ENCODE measurements at places on chromosomes 5 and 9.
A peak's percentile ranks its signal among the peaks of the same experiment; 100 is the strongest.

GRCh38 chr9:92911511-92912475, 34.0 kb upstream of the ZNF484 start:
- DNase-seq: no peak

- no peak for DNase-seq
These were observed 53.6 kb upstream of the GABRB2 start for GRCh38 chr5:161600156-161600555.

DNA sequence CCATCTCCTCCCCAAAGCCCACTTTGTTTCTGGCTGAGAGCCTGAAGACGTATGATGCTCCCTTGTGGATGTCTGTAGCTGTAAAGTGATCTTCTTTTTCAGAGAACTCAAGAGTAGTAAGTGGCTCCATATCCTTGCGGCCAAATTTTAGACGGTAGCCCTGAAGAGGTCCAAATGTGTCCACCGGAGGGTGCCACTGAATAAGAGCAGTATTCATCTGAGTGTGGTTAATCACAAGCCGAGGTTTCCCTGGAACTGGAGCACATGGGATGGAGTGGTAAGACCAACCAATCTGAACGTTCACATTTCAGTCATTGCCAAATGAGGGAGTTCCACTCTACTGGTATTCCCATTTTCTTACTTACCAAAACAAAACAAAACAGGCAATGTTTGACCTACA, 686.5 kb upstream of the DMAC1 start:
- no peak for DNase-seq

DNA sequence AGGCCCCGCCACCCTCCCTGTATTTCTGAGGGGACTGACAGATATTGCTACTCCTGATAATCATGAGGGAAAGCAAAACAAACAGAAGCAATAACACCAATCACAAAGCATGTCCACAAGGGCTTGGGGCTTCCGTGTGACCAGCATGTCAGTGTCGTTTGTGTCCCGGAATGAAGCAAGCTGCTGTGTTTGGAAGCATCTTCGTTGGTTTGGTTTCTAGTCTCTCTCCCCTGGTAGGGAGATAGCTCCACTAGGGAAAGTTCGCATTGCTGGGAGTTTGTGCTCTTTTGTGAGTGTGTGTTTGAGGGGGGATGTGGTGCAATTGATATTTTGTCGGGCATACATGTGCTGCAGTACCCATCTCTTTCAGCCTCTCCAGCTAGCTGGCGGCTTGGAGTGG, 1.4 kb downstream of the GRIA1 start:
- no peak for DNase-seq

GRCh38 chr5:177964471-177964870, 31.6 kb downstream of the PROP1 start:
- no peak for DNase-seq

DNA sequence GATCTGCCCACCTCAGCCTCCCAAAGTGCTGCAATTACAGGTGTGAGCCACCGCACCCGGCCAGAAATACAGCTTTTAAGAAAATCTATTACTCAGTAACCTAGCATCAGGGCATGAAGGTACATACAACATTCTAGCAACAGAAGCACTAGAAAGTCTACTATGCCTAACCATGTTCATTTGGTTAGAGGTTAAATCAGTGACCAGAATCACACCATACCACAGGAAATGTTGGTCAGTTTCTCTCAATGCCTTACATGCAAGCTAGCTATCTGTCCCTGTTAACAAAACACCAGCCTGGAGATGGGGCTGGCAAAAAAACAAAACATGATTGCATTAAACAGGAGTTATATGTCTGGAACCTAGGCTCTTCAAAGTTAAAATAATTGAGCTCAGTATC, 104.1 kb downstream of the STRBP start:
- no peak for DNase-seq

- DNase-seq: no peak
These were observed 290.1 kb downstream of the ZSWIM6 start for GRCh38 chr5:61622156-61622555.

DNA sequence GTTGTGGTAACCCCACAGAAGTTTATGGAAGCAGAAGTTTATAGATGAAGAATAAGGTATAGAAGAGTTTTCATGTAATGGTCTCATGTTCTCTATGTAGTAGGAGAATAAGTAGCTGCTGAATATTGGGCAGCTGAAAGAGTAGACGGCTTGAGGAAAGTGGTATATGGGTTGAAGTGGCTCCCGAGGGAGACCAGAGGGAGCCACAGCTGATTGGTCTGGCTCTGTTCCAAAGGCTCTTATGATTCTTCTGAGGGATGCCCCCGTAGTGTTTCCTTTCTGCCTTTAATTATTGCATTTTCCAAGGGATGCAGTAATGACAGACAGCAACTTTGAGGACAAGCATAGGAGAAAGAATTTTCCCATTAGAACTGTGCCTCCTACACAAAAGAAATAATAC, 30.1 kb upstream of the TENT2 start:
- no peak for DNase-seq

DNA sequence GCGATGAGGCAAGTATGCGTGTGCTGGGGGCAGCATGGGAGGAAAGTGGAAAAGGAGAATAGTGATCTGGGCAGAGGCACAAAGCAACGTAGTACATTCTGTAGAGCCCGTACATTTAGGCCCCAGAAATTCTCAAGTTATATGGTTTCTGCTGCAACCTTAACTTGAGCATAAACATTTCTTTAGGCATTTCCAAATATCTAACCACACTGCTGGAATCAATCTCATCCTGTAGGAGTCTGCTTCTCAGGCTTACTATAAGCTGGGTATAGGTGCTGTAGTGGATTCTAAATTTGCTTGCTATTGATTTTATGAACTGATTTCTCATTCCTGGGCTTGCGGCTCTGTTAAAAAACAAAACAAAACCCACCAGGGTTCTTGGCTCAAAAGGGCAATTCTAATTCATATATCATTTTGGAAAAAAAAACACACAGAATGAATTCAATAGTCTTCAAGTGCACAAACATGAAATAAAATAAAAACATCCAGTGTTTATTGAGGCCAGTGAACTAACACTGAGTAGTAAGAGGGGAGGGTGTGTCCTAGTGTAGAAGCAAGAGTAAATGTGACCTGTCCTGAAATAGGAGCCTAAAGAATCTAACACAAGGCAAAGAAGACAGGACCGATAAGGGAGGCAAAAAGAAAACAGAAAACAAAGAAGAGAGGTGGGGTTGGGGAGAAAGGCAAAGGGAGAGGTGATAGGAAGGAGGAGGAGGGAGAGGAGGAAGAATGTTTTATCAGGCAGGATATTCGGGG, 145.5 kb upstream of the LHFPL2 start:
- DNase-seq: no peak

GRCh38 chr5:75491621-75492020, 19.8 kb downstream of the CERT1 start:
- DNase-seq: no peak

GRCh38 chr9:128034821-128035652, 32.1 kb downstream of the NAIF1 start:
- DNase-seq: no peak

DNA sequence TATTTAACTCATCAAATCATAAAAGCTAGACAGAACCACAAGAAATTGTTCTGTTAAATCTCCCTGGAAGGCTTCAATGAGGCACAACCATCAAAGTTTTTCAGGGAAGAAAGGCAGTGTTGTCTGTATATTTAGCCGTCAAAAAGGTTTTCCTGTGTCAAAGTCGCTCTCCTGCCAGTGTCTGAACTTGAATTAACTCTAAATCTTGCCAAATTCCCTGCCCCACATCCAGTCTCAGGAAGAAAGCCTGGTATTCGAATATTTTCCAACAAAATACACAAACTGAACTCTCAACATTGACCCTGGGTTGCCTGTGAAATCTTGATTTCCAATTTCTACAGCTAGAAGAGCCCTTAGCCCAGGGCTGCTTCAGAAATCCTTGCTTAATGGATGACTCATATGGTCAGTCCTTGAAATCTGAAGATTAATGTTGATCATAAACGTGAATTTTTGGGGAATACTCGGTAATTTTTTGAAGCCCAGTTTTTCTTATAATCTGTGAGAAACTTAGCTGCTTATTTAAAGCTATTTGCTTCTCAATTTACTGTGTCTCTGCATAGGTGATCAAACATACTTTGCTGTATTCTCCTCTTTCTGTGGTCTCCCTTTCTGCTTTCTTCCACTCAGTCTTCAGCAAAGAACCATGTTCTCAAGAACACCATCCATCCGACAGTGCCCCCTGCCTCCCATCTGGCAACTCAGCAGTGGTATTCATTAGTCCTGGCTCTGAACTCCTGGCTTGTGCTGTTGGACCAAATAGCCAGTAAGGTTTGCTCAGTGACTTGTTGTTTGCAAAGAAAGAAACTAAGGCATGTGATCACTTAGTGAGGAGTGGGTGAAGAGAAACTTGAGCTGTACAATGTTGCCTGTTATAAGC, 58.9 kb downstream of the NREP start:
- no peak for DNase-seq

GRCh38 chr5:31807789-31808540, 169.0 kb downstream of the PDZD2 start:
- DNase-seq: no peak

- DNase-seq: no peak
These were observed 1.6 kb downstream of the FBXW11 start for GRCh38 chr5:172004824-172005237.

- peak; percentile 53 for DNase-seq
These were observed 581 bp upstream of the C9orf40 start for GRCh38 chr9:74953235-74953751.

- DNase-seq: no peak
These were observed 163.5 kb upstream of the POU5F2 start for GRCh38 chr5:93904917-93905316.

DNA sequence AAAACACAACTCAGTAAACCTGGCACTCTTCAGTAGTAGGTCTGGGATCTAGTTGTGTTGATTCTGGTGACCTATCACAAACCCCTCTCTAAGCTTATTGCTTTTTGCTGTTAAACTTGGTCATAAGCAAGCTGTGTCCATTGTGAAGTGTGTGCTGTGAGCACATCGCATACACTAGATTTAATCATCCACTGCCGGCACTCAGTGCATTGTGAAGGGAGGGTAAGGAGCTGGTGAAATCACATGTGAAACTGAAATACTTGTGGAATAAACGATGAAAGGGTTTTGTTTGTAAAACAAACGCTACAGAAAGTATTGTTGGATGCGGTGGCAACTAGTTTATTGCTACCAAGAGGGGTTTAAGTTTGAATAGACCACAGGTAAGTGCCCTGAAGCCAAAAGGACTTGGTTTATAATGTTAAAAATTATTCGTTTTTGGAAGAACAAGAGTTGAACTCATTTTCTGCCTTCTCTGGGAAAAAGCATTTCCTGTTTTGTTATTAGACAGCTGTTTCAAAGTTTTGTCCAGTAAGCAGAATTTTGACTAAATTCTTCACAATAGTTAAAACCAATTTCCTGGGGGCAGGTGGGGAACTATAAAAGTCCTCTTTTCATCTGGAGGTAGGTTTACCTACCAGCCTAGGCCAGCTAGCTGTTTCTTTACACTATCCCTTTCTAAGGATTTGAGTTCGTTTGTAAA, 24.6 kb downstream of the TJP2 start:
- no peak for DNase-seq

DNA sequence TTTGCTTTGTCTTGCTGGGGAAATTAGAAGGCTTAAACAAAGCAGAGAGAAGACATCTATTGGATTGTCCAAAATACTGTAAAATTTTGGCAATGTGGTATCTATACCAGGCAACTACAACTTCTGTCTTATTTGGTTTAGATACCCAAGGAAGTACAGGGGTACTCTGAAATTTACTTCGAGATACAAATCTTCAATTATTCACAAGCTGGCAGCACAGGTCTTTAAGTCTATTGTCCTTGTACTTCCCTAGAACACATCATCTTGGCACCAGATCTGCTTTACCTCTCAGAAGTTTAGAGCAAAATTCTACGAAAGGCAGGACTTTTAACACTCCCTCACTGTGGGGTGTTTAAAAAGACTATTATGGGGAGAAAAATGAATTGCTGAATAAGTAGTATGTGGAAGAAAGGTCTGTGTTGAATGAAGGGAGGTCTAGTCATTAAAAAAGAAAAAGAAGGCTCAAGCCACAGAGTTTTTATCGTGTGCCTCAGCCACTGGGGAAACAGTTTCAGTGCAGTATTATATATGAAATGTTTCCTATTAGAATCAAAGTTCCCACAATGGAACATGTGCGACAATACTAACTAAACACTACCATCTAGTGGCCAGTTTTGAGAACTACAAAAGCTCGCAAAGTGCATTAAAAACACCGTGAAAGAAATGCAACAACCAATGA, 93.7 kb downstream of the PDE4D start:
- no peak for DNase-seq

GRCh38 chr5:34587355-34588241, 68.5 kb upstream of the RAI14 start:
- no peak for DNase-seq

- DNase-seq: no peak
These were observed 896 bp downstream of the EBF1 start for GRCh38 chr5:159098603-159099436.

DNA sequence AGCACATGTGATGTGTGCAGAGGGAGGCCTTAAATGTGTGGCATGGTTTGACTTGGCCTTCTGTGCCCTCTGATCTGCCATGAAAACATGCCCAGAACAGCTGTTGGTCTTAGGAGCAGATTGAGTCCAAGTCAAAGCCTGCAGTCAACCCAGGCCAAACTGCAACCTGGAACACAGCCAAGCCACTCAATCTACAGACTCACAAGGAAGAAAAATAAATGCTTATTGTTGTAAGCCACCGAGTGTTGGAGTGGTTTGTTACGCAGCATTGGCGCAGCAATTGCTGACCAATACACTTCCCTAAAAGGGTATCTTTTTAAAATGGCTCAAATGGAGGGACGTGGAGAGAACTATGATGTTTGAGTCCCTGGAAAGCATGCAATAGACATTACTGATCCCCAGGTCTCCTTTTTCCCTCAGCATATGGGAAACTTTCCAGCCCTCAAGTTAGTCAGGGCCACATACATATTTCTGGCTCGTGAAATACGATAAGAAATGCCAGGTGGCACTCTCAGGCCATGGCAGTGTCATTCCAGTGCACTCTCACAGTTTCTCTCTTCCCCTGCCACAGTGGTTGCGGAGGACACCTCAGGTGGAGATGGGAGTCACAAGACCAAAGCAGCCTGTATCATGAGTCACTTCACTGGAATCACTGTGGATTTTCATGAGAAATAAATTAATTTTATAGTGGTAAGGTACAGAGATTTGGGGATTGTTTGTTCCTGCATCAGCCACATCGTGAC, 168.0 kb upstream of the ZNF618 start:
- DNase-seq: no peak

GRCh38 chr5:84191281-84191680, 193.4 kb downstream of the EDIL3 start:
- no peak for DNase-seq

DNA sequence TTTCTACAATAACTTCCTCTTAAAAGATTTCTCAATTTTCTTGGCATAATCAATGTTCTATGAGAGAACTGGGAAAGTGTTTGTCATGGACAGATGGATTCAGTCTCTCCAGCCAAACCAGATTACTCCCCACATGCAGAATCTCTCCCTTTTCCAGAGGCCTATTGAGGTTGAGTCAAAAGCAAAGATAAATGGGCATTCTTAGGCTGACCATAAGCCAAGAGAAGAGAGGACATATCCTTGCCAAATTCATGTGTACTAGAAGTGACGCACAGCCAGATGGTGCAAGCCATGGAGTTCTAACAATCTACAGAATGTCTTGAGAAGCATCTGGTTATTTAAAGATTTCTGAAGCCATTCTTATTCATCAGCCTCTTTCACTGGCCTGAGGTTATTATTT, 2115.0 kb downstream of the MAT2B start:
- no peak for DNase-seq

Data from BJ (cell line).